ENCODE measurements at places on chromosomes 12 and 14.

GRCh38 chr12:95548056-95548538, 3.2 kb downstream of the USP44 start:
- peaks cover 76% of the 10 kb centered on the region for H3K27me3 ChIP-seq
- DNase-seq: no peak
- H3K4me3 ChIP-seq: peak overlapping the region; percentile 64
- H3K27ac ChIP-seq: no peak overlapping the region
- H3K4me1 ChIP-seq: peaks cover 7% of the 10 kb centered on the region

- no peak overlapping the region for H3K4me3 ChIP-seq
- no peaks in the 10 kb centered on the region for H3K4me1 ChIP-seq
- H3K27me3 ChIP-seq: no peaks in the 10 kb centered on the region
Measured at GRCh38 chr14:76672123-76672522, 89.1 kb upstream of the VASH1 start.

DNA sequence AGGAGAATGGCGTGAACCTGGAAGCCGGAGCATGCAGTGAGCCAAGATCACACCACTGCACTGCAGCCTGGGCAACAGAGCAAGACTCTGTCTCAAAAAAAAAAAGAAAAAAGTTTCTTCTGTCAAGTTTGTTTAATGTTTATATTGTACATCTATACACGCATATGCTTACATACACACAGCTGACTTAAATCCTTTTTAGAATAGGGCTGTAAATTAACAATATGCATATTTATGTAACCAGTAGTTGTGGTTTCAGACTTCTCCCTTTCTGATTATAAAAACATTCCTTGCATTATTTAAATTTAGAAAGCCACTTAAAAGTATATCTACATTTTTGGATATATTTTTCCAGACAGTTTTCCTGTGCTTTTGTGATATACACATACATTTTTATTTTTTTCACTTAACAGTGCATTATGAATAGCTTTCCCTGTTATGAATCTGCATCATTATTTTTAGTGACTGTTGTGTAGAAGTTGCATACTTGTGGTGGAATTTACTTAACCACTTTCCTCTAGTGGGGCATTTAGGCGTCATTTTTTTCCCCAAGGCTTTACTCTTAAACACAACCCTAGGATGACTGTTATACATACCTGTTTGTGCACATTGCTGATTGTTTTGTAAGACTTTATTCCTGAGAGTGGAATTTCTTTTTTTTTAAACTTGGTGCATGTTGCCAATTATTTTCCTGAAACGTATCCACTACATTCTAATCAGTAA, 29.4 kb downstream of the POLR3B start:
- peaks cover 7% of the 10 kb centered on the region for H3K4me1 ChIP-seq
- no peak overlapping the region for H3K4me3 ChIP-seq
- no peak for DNase-seq
- H3K27me3 ChIP-seq: no peaks in the 10 kb centered on the region
- H3K36me3 ChIP-seq: peaks cover 18% of the 10 kb centered on the region

GRCh38 chr12:23550753-23551152, 398.7 kb downstream of the SOX5 start:
- H3K27me3 ChIP-seq: no peaks in the 10 kb centered on the region
- H3K4me1 ChIP-seq: peaks cover 17% of the 10 kb centered on the region
- H3K27ac ChIP-seq: no peak overlapping the region
- no peak for DNase-seq
